ENCODE measurements at places on chromosomes 7 and 10.

GRCh38 chr7:102036958-102037357, 219.5 kb downstream of the CUX1 start:
- DNase-seq, result no peak
- no peaks in the 10 kb centered on the region for H3K27me3 ChIP-seq
- no peaks in the 10 kb centered on the region for H3K36me3 ChIP-seq

DNA sequence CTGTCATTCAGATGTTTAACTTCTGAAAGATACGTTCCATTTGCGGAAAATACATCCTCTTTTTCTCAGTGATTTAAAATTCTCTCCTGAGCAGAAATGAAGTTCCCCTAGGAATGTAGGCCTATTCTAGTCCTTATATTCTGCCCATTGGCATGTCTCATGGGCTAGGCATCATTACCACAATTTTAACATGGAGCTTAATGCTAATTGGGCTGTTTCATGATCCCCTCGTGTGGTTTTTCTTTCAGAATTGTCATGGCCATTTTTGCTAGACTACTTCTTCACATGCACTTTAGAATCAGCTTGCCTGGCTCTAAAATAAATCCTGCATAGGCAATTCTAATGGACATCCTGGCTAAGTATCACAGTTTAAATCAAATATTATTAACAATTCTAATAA, 1.0 kb downstream of the TMEM176B start:
- peaks cover 47% of the 10 kb centered on the region for H3K27me3 ChIP-seq
- H3K4me1 ChIP-seq, result no peaks in the 10 kb centered on the region
- peak overlapping the region; percentile 66 for H3K4me3 ChIP-seq
- H3K36me3 ChIP-seq, result peaks cover 11% of the 10 kb centered on the region
- no peak overlapping the region for H3K27ac ChIP-seq

- H3K36me3 ChIP-seq, result no peaks in the 10 kb centered on the region
- peaks cover 8% of the 10 kb centered on the region for H3K4me1 ChIP-seq
- no peak for DNase-seq
- no peaks in the 10 kb centered on the region for H3K27me3 ChIP-seq
Measured at GRCh38 chr10:13890233-13891127, 303.7 kb downstream of the PRPF18 start.

GRCh38 chr10:44911081-44911540, at the start of gene TMEM72:
TMEM72 (plus strand) TSS chr10:44911337; CDS start chr10:44911513, 176 bp downstream.
- H3K4me1 ChIP-seq, result peaks cover 11% of the 10 kb centered on the region
- no peak within 1 kb of the TSS for H3K27ac ChIP-seq
- no peaks in the 10 kb centered on the region for H3K36me3 ChIP-seq
- H3K4me3 ChIP-seq, result no peak within 1 kb of the TSS
- no peaks in the 10 kb centered on the region for H3K27me3 ChIP-seq
- no peak for DNase-seq

- H3K27ac ChIP-seq, result no peak overlapping the region
- H3K36me3 ChIP-seq, result no peaks in the 10 kb centered on the region
- H3K4me3 ChIP-seq, result no peak overlapping the region
- no peak for DNase-seq
- no peaks in the 10 kb centered on the region for H3K4me1 ChIP-seq
- H3K27me3 ChIP-seq, result no peaks in the 10 kb centered on the region
Measured at GRCh38 chr7:155182406-155182970, 112.4 kb downstream of the HTR5A start.

- DNase-seq, result no peak
- H3K36me3 ChIP-seq, result no peaks in the 10 kb centered on the region
- no peak overlapping the region for H3K4me3 ChIP-seq
- no peaks in the 10 kb centered on the region for H3K27me3 ChIP-seq
- no peaks in the 10 kb centered on the region for H3K4me1 ChIP-seq
- H3K27ac ChIP-seq, result no peak overlapping the region
Measured at GRCh38 chr7:91504919-91505318, 240.7 kb downstream of the FZD1 start.

- H3K27ac ChIP-seq, result no peak overlapping the region
- no peak overlapping the region for H3K4me3 ChIP-seq
- no peaks in the 10 kb centered on the region for H3K27me3 ChIP-seq
- no peaks in the 10 kb centered on the region for H3K4me1 ChIP-seq
- DNase-seq, result no peak
Measured at GRCh38 chr7:79882922-79883321, 251.7 kb upstream of the GNAI1 start.

DNA sequence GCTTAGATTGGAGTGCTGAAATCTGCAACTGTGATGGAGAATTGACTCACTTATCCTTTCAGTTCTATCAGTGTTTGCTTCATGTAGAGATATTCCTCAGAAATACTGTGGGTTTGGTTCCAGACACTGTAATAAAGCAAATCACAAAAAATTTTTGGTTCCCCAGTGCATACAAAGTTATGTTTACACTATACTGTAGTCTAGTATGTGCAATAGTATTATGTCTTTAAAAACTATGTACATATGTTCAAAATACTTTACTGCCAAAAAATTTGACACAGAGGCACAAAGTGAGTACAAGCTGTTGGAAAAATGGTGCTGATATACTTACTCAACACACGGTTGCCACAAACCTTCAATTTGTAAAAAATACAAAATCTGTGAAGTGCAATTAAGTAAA, 112.5 kb downstream of the EPC1 start:
- no peaks in the 10 kb centered on the region for H3K36me3 ChIP-seq
- H3K27ac ChIP-seq, result no peak overlapping the region
- H3K27me3 ChIP-seq, result no peaks in the 10 kb centered on the region
- no peak for DNase-seq
- H3K4me1 ChIP-seq, result no peaks in the 10 kb centered on the region

DNA sequence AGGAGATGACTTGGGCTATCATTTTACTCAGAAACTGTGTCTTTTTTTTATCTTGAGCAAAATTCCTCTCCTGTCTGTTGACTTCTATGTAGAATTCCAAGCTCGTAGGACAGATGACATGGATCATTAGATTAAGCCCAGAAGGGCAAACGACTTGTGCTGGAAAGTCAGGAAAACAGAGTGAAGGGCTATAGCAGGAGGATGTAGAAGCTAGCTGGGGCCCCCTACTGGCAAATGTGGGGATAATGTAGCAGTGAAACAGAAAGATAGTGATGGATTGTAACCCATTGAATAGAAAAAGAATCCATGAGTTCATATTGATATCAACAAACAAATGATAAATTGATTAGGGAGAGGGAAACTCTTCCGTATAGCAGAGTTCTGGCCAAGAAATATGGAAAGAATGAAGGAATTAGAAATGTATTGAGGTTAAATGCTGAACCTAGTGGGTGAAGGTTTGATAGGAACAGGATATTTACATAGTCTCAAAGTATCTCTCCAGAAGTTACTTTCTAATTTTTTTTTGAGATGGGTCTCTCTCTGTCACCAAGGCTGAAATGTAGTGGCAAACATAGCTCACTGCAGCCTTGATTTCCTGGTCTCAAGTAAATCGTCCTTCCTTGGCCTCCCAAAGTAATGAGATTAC, 103.6 kb downstream of the LYZL1 start:
- no peaks in the 10 kb centered on the region for H3K27me3 ChIP-seq
- H3K4me1 ChIP-seq, result no peaks in the 10 kb centered on the region
- peak; percentile 69 for DNase-seq

DNA sequence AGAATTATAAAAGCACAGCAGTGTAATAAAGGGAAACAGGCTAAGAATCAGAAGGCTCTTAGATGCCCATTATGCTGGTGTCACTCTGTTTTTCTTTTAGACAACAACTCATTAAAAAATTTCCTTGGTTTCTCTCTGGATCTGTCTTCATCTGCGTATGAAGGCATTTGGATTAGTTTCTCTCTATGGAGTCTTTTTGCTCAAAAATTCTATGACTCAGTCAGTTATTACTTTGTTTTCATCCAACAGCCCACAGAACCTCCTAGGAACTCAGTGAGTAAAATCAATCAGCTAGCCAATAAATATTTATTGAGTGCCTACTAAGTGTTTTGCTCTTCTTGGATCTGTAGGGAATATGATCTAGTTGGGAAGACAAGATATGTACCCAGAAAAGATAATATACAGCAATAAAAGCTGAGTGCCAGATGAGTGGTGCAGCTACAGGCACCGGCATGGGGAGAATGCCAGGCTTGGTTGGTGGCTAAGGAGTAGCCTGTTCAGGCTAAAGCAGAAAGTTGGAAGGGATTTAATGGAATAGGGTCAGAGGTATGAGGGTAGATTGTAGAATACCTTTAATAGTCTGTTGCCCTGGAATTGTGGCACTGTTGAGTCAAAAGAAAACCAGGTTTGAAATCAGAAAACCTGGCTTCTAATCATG, 156.2 kb downstream of the LRRC4 start:
- H3K36me3 ChIP-seq, result no peaks in the 10 kb centered on the region
- no peak overlapping the region for H3K27ac ChIP-seq
- H3K4me1 ChIP-seq, result no peaks in the 10 kb centered on the region
- no peak overlapping the region for H3K4me3 ChIP-seq

- no peak overlapping the region for H3K4me3 ChIP-seq
- no peaks in the 10 kb centered on the region for H3K27me3 ChIP-seq
- H3K36me3 ChIP-seq, result no peaks in the 10 kb centered on the region
- DNase-seq, result peak; percentile 22
- no peak overlapping the region for H3K27ac ChIP-seq
Measured at GRCh38 chr7:41046221-41046761, 656.6 kb downstream of the INHBA start.

DNA sequence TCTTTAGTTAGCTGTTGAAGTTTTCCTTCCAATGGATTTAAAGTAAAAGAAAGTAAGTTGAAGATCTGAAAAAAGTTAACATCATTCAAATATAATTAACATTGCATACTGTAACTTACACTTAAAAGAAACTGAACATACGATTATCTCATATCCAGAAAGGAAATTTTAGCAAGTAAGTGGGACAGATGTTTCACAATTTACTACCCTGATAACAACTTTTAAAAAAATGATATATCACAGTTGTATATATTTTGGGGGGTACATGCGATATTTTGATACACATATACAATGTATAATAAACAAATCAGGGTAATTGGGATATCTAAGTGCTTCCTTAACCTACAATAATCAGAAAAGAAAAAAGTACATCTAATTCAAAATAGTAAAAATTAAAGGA, 44.2 kb downstream of the ASZ1 start:
- H3K27me3 ChIP-seq, result no peaks in the 10 kb centered on the region
- H3K4me3 ChIP-seq, result no peak overlapping the region
- H3K4me1 ChIP-seq, result no peaks in the 10 kb centered on the region
- H3K27ac ChIP-seq, result no peak overlapping the region
- H3K36me3 ChIP-seq, result no peaks in the 10 kb centered on the region

DNA sequence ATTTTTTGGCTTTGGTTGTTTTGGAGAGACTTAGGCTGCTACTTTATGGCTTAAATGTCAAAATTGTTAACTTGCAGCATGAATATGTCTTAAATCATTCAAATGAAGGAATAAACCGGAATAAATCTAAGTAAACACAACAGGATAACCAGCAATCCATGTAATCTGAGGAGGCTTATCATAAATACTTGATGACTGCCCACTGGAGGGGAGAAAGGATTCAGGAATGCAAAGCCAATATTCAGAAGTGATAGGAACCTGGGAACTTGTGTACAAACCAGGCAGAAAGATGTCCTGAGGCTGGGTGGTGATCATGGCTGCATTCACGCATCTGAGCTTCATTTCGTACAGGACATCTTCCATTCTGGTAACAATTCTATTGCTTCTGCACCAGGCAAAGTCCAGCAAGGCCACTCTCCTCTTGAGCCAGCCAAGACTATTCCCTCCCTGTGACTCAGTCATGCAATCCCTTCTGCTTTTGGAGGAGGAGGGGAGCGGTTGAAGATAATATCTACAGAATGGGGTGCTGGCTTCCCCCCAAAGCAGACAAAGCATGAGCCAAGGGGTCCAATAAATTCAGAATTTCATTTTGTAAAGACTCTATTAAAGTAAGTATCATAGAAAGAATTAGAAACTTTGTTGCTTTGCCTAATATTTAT, 374.5 kb downstream of the PHTF2 start:
- no peaks in the 10 kb centered on the region for H3K27me3 ChIP-seq
- H3K27ac ChIP-seq, result no peak overlapping the region
- H3K36me3 ChIP-seq, result no peaks in the 10 kb centered on the region
- no peak for DNase-seq
- H3K4me3 ChIP-seq, result no peak overlapping the region

- no peak overlapping the region for H3K27ac ChIP-seq
- no peaks in the 10 kb centered on the region for H3K27me3 ChIP-seq
- H3K36me3 ChIP-seq, result no peaks in the 10 kb centered on the region
- H3K4me3 ChIP-seq, result no peak overlapping the region
- H3K4me1 ChIP-seq, result no peaks in the 10 kb centered on the region
Measured at GRCh38 chr7:73526896-73527821, 5.1 kb upstream of the BAZ1B start.

GRCh38 chr10:109183366-109183765, 739.9 kb downstream of the XPNPEP1 start:
- H3K27ac ChIP-seq, result no peak overlapping the region
- no peak for DNase-seq
- H3K4me1 ChIP-seq, result no peaks in the 10 kb centered on the region
- no peaks in the 10 kb centered on the region for H3K27me3 ChIP-seq

GRCh38 chr7:70436790-70437350, 695.1 kb upstream of the GALNT17 start:
- H3K4me1 ChIP-seq, result no peaks in the 10 kb centered on the region
- H3K4me3 ChIP-seq, result no peak overlapping the region
- H3K27me3 ChIP-seq, result no peaks in the 10 kb centered on the region
- no peaks in the 10 kb centered on the region for H3K36me3 ChIP-seq
- no peak for DNase-seq
- H3K27ac ChIP-seq, result no peak overlapping the region

- H3K27me3 ChIP-seq, result no peaks in the 10 kb centered on the region
- H3K4me1 ChIP-seq, result no peaks in the 10 kb centered on the region
- no peak overlapping the region for H3K27ac ChIP-seq
- no peak for DNase-seq
- no peaks in the 10 kb centered on the region for H3K36me3 ChIP-seq
Measured at GRCh38 chr7:132935608-132936007, 146.3 kb downstream of the CHCHD3 start.

GRCh38 chr7:131608116-131608500, 51.7 kb upstream of the PODXL start:
- no peaks in the 10 kb centered on the region for H3K36me3 ChIP-seq
- no peak for DNase-seq
- H3K27me3 ChIP-seq, result no peaks in the 10 kb centered on the region
- no peak overlapping the region for H3K4me3 ChIP-seq

- H3K36me3 ChIP-seq, result no peaks in the 10 kb centered on the region
- H3K4me3 ChIP-seq, result no peak overlapping the region
- no peak for DNase-seq
- H3K27ac ChIP-seq, result no peak overlapping the region
- H3K27me3 ChIP-seq, result no peaks in the 10 kb centered on the region
- H3K4me1 ChIP-seq, result peaks cover 14% of the 10 kb centered on the region
Measured at GRCh38 chr10:71968553-71969474, 4.6 kb downstream of the CHST3 start.

DNA sequence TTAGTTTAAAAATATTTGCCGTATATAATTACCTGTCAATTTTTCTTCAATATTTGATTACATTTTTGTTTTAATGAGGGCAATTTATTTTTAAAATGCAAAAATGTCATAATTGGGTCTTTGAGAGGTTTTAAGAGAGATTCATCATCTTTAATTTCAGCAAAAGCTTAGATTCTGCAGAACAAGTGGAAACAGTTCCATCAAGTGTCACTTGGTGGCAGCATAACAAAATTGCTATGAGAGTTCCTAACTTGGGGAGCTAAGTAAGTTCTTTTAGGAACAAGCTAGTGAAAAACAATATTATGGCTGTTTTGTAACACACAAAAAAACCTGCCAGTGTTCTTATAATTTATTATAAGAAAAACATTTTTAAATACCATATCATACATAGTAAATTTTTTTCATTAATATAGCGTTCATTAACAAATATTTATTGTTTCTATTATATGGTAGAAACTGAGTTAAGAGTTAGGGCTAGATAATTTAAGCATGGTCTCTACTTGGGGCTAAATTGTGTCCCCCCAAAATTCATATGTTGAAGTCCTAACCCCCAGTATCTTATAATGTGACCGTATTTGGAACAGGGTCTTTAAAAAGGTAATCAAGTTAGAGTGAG, 155.2 kb downstream of the MAGI2 start:
- no peak for DNase-seq
- no peaks in the 10 kb centered on the region for H3K36me3 ChIP-seq
- no peak overlapping the region for H3K4me3 ChIP-seq
- H3K4me1 ChIP-seq, result no peaks in the 10 kb centered on the region
